ENCODE measurements at places on chromosomes 3 and 15. TPM values are rescaled to one million over a fixed set of nuclear protein-coding genes. Genes with fewer than 3 reads are reported as not detected.

- DNase-seq, result no peak
These were observed 53.6 kb downstream of the SUMF1 start for GRCh38 chr3:4413467-4413866.

THPO gene
- total RNA-seq, result 0.37 TPM

DNA sequence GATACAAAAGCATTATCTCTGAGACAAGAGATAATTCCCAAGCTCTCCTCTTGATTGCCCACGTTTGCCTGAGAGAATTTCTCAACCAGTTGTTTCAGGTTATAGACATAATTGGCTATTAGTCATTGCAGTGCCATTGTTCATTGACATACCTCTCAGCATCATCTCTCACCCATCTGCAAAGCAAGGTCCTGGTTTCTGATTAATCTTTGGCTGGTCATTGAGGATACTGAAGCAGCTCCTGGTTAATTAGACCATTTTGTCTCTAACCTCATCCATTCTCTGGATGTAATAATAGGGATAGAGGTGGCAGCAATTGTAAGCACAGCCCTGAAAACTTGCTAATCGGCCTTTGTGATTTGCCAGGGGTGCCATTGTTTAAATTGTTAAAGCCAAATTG lies 104.2 kb downstream of the CNTN6 start:
- DNase-seq, result no peak

- no peak for DNase-seq
These were observed 121.8 kb upstream of the NLGN1 start for GRCh38 chr3:173275740-173276139.

CCR9 gene
- not detected for total RNA-seq

DNA sequence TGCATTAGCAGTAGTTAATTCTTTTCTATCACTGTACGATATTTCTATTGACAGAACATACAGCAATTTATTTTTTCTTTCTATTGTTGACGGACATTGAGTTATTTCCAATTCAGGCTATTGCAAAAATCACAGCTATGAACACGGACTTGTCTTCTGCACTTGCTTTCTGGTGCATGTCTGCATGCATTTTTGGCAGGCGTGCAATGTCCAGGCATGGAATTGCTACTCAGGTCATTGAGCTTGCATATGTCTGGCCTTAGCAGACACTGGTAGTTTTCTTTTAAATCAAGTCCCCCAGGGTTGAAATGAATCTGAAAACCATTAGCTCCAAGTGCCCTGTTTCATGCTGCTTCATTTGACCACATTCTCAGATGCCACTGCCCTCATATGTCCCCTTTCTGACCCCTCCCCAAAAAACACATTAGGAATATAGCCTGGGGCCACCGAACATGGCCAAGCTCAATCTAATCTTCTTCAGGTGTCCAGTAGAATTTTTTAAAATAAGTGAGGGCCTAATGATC lies 72.8 kb downstream of the LRIG1 start:
- no peak for DNase-seq

DNA sequence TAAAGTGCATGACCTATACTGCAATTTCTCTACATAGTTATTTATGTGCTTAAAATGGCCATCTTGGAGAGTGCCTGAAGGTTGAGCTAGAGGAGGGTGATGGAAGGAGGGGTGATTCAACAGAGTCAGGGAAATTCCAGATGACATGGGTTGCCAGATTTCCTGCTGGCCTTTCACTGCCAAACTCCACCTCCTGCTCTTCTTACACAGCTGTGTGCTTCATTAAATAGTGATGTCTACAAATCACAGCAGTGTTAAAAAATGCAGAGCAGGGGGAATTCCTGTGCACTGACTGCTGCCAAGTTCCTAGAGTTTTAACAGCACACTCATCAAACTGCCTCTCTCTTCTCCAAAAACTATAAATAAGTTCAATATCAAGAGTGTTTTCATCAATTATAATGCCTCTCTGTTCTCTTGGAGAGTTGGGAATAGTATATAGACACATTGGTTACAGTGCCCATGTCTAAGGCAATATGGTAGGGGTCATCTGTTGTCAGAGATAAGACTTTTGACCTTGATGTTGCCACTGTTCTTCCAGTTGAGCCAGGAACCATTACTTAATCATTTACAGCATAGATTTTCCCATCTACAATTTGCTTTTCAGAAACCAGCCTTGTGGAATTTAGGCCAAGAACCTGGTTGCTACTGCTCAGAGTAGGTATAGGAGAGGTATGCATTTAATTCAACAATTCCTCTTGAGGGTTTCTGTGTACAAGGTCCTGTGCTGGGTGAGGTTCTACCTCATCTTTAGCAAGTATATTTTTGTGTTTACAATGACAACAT lies 79.6 kb downstream of the TP63 start:
- DNase-seq, result peak; percentile 24

TMCO5A gene
- total RNA-seq, result not detected

- no peak for DNase-seq
These were observed 78.6 kb downstream of the SEMA6D start for GRCh38 chr15:47795864-47796263.

DNA sequence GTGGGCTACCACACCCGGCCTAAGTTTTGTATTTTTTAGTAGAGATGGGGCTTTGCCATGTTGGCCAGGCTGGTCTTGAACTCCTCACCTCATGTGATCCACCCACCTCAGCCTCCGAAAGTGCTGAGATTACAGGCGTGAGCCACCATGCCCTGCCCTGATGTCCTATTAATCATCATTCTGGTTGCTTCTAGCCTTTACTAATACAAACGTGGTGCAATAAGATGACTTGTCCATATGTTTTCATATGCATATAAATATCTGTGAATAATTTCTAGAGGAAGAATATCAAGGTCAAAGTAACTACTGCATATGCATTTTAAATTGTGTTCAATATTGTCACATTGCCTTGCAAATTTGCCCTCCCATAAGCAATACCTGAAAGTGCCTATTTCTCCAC lies 25.5 kb upstream of the PDHB start:
- DNase-seq, result no peak

DNA sequence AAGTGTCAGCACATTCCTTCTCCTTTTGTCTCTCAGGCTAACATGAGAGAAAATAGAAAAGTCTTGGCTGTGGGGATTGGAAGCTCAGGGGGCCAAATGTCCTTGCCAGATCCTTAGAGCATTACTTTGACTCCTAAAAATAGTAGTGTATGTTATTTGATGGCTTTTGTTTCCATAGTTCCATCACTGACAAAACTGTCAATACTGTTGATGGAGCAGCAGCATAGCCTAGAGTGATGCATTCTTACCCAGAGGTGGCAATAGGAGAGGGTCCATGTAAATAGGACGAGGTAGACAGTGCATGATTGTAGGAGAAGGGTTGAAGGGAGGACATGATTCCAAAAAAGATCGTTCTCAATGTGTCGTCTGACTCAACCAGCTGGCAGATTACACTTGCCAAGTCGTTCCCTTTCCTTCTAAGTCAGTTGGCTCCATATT lies 282.7 kb upstream of the TPRG1 start:
- DNase-seq, result no peak

DNA sequence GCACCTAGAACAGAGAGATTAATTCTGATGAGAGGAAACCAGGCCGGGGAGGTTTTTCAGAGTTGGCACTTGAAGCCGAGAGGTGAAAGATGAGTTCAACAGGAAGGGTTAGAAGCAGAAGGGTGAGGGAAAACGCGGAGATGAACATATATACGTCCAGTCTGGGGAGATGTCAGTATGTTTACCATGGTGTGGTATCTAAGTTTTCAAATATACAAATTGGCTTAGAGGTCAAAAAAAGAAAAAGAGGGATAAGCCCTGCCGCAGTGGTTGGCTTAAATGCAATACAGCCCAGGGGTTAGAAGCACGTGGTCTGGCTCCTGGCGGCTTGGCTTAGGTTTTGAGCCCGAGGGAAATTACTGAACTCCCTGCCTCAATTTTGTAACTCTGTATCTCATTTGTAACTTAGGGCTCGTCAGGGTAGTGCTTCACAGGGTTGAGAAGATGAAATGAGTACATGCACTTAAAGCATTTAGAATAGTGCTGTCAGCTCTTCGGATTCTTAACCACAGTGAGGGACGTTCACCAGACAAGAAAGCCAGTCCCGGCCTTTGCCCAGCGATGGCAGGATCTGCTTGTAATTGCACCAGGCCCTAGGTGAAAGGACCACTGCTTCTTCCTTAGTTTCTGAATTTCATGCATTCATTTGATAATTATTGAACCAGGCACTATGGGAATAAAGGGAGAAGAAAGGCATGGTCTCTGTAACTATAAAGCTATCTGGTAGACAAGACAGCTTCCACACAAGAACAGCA lies 6.4 kb downstream of the HES1 start:
- DNase-seq, result peak; percentile 68

SNX4 gene
- total RNA-seq, result 17.9 TPM

GRCh38 chr15:88637841-88638625 lies 783 bp upstream of the ISG20 start:
- DNase-seq, result no peak

CPEB1 gene
- 0.72 TPM for total RNA-seq

DNA sequence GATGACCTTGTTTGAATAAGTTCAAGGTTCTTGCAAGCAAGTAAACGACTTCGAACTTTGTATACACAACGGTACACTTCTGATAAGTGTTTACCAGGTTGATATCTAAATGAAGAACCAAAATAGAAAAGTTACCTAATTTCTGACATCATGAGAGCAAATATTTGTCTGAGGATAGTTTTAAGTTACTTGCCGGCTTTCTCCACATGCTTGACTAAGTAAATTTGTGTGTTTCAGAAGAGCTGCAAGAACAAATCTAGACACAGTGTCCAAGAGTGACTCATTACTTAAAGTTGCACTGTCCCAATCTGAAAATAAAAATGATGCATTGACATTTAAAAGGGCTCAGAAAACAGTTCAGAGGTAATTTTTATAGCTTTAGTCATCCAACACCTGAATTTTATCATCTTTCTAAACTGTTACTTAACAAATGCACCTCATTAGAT lies 115.1 kb downstream of the HERC1 start:
- DNase-seq, result no peak

DNA sequence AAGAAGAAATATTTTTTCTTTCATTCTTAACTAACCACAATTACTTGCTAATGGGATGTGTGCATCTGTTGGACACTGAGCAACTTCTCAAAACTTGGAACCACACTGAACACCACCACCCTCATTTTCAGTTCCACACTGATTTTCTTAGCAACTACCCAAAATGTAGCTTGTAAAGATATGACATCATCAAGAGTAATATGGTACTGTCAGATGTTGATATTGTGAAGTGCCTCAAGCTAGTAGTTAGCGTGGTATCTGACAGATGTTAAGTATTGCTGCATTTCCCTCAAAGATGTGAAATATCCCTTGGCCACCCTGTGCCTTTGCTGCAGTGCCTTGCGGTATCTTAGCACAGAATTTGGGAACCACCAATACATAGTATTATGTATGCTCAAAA lies 9.3 kb downstream of the RFTN1 start:
- no peak for DNase-seq

DNA sequence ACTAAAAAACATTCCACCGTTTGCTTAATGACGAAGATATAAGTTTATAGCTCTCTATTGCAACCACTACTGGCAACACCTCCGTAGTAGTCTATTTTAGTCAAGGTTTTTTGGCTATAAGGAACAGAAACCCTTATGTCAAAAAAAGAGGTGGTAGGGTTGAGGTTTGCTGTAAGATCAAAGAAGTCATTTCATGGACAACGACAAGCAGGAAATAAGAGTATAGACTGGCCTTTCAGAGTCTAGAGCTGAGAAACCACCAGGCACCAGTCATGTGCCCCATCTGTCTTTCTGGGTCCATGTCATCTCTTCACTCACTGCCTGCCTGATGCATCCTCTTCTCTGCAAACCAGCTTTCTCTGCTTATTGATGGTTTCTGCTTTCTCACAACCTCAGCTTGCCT lies 42.7 kb downstream of the THBS1 start:
- no peak for DNase-seq

TRAT1 gene
- not detected for total RNA-seq

- DNase-seq, result no peak
These were observed 594.4 kb downstream of the FOXP1 start for GRCh38 chr3:70989174-70989573.

RAB5A gene
- total RNA-seq, result 52.2 TPM

MCTP2 gene
- total RNA-seq, result 2.1 TPM

CYP1A1 gene
- 0.45 TPM for total RNA-seq

DNA sequence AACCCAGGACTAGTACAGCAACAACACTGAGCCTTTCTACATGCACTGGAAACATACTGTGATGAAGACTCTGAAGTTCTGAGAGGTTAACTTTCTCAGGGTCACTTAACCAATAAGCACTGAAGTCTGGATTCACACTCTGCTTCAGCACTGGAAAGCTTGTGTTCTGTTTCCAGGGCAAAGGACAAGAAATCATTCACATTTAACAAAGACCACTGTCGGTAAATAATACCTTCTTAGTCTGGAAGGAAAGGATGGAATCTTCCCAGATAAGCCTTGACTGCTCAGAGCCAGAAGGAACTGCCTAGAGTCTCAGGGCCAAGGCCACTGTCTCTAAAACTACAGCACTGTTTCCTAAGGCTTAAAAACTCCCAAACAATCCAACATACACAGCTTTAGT lies 4.3 kb upstream of the GLYCTK start:
- DNase-seq, result no peak

SERPINI1 gene
- 5.1 TPM for total RNA-seq

GRCh38 chr15:57038040-57038439 lies 119.6 kb downstream of the TCF12 start:
- DNase-seq, result no peak

- no peak for DNase-seq
These were observed 90.4 kb upstream of the ROPN1 start for GRCh38 chr3:124082343-124082742.

DNA sequence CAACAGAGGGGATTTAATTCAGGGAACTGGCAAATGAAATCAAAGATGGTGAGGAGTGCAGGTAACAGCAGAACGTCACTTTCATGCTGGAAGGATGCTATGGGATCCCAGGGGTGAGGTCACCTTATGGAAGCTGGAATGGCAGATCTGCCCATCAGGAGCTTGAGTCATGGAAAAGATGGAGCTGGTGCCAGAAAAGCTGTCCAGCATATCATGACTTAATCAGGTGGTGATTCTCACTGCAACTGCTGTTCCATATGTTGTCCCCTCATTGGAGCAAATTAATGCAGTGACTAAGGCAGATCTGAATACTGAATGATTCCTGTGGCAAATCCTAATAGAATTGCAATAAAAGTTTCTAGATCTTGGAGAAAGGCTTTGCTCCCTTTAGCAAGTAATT lies 38.4 kb downstream of the HHLA2 start:
- DNase-seq, result no peak

- no peak for DNase-seq
These were observed 9.4 kb upstream of the RPL24 start for GRCh38 chr3:101695779-101696372.

- DNase-seq, result no peak
These were observed 7.3 kb upstream of the SACM1L start for GRCh38 chr3:45681846-45682245.

- DNase-seq, result no peak
These were observed 32.2 kb upstream of the MUC13 start for GRCh38 chr3:124966521-124967445.

CPLX3 gene
- 4.1 TPM for total RNA-seq

DNA sequence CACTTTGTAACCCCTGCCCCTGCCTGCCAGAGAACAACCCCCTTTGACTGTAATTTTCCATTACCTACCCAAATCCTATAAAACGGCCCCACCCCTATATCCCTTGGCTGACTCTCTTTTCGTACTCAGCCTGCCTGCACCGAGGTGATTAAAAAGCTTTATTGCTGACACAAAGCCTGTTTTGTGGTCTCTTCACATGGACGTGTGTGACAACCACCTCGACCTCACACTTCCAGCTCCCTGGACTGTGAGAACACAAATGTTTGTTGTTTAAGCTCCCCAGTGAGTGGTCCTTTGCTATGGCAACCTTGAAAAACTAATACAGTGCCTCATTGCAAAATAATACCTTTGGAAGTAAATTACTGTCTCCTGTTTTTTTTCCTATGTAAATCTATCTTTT lies 299.2 kb upstream of the POU1F1 start:
- DNase-seq, result no peak

GRCh38 chr15:56901931-56902330 lies 16.5 kb upstream of the TCF12 start:
- DNase-seq, result no peak
